ENCODE measurements at places on chromosomes 7 and 10.
A peak's percentile ranks its signal among the peaks of the same experiment; 100 is the strongest.

- peak; percentile 35 for DNase-seq
Observed at GRCh38 chr7:815284-816216, 16.7 kb upstream of the SUN1 start.

GRCh38 chr7:115682507-115682906, 348.1 kb downstream of the TFEC start:
- DNase-seq = no peak

- no peak for DNase-seq
Observed at GRCh38 chr7:94067047-94067446, 62.9 kb upstream of the BET1 start.

DNA sequence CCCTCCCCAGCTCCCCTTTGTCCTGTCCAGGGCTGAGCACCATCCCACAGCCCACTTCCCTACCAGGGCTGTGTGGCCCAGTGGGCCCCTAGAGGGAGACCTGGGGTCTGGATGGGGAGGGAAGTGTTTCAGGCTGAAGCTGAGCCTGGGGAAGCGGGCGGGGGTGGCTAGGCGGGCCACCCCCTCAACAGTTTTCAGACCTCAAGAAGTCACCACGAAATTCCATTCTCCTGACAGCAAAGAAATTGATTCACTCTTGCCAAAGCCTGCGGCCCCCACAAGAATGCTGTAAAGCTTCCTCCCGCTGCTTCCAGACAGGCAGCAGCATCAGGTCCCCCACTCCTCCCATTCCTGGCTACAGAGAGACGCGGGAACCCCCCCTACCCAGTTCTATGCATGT, 2.5 kb upstream of the LFNG start:
- DNase-seq = no peak

DNA sequence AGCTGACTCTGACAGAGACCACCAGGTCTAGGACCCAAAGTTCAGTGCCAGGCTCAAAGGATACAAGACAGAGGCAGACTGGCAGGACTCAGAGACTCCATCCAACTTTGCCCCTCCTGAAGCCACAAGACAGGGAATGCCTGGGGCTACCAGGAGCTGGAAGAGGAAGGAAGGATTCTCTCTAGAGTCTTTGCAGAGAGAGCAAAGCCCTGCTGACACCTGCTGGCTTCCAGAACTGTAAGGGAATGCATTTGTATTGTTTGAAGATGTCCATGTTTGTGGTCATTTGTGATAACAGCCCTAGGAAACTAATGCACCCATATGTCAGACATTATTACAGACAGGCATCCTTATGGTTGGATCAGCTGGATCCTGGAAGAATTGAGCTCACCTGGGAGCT, 132.3 kb upstream of the C7orf33 start:
- no peak for DNase-seq

- no peak for DNase-seq
Observed at GRCh38 chr7:40327873-40328272, 193.1 kb downstream of the SUGCT start.

GRCh38 chr7:147429961-147430360, 1160.6 kb upstream of the C7orf33 start:
- DNase-seq = no peak

DNA sequence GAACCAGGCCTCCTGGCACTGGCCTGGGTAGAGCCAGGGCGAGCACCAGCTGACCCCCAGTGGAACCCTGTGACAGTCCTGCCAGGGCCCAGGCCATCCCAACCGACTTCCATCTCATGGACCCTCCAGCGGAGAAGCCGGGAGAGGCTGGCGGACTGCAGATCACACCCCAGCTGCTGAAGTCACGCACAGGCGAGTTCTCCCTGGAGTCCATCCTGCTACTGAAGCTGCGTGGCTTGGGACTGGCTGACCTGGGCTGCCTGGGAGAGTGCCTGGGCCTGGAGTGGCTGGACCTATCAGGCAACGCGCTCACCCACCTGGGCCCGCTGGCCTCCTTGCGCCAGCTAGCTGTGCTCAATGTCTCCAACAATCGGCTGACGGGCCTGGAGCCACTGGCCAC, 4.7 kb downstream of the RARRES2 start:
- no peak for DNase-seq

DNA sequence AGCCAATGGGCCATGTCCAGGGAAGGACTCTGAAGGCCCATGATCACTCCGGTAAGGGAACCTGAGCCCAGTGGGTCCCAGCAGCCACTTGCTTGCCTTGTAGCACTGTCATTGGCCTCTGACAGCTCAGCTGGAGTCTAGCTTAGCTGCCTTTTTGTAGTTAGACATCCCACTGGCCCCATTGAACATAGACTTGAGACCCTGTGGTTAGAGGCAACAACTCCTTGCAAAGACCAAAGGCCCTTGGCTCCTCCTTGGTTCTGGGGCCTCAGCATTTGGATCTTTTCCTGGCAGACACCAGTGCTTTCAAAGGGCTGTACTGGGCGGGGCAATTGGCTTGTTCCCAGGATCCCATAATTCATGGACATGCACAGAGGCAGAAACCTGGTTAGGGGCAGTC, 321.2 kb downstream of the CXCL12 start:
- no peak for DNase-seq

Data from hematopoietic multipotent progenitor cell treated with erythropoietin and hydrocortisone succinate and interleukin-3 and kit ligand, for 6 days (in vitro differentiated cells).